Naive thymus-derived CD4-positive, alpha-beta T cell (primary cell): ENCODE measurements at places on chromosomes 16 and 17. TPM values are rescaled to one million over a fixed set of nuclear protein-coding genes. Genes with fewer than 3 reads are reported as not detected.

DNA sequence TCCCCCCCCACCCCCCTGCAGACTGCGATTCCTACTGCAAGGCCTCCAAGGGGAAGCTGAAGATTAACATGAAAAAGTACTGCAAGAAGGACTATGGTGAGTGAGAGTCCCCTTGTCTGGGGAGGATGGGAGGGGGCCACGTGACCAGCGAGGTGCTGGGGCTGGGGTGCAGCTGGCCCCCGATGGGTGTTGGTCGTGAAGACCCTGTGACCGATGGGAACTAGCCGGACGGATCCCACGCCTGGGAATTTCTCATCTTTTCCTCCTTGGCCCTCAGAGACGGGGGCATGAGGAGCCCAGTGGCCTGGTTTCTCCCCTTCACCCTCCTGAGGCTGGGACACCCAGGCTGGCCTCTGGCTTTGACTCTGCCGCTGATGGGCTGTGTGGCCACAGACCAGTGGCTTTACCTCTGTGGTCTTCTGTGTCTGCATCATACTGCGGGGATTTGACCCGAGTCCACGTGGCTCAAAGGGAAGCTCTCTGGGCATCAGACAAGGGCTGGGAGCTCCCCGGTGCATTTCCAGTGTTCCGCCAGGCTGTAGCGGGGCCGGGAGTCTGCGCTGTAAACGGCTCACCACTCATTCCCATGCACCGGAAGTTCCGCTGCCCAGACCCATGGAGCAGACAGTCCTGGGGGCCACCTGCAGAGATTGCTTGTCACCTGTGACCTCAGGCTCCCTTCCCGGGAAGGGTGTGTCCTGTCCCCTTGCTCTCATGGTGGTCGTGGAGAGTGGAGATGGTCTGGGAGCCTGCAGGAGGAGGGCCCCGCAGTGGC is 200.0 kb downstream of the NTN1 start:
- H3K36me3 ChIP-seq: no peaks in the 10 kb centered on the region
- DNase-seq: no peak
- H3K4me1 ChIP-seq: no peaks in the 10 kb centered on the region
- H3K27me3 ChIP-seq: no peaks in the 10 kb centered on the region
- H3K27ac ChIP-seq: no peak overlapping the region
- H3K4me3 ChIP-seq: no peak overlapping the region

DNA sequence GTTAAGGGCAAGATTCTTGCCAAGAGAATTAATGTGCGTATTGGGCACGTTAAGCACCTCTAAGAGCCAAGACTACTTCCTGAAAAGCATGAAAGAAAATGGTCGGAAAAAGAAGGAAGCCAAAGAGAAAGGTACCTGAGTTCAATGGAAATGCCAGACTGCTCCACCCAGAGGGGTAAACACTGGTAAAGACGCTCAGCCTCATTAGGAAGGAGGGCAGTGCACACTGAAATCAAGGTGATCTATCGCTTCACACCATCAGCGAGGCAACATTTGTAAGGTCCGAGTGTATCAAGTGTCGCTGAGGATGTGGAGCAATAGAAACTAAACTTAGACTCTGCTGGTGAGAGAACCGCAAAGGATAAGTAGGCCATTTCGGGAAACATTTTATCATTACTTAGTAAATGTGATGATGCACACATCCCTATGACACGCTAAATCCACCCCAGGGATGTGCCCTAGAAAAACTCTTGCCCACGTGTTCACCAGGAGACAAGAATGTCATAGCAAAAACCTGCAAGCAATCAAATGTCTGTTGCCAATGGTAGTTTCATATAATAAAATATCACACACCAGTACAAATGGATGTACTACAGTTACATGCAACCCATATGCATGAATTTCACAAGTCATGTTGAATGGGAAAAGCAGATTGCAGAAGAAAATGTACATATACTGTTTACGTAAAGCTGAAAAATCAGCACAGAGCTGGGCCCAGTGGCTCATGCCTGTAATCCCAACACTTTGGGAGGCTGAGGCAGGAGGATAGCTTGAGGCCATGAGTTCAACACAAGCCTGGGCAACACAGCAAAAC is 23.6 kb downstream of the CNTROB start:
- H3K27me3 ChIP-seq: no peaks in the 10 kb centered on the region
- H3K36me3 ChIP-seq: no peaks in the 10 kb centered on the region
- H3K4me1 ChIP-seq: no peaks in the 10 kb centered on the region
- no peak for DNase-seq
- no peak overlapping the region for H3K27ac ChIP-seq

DNA sequence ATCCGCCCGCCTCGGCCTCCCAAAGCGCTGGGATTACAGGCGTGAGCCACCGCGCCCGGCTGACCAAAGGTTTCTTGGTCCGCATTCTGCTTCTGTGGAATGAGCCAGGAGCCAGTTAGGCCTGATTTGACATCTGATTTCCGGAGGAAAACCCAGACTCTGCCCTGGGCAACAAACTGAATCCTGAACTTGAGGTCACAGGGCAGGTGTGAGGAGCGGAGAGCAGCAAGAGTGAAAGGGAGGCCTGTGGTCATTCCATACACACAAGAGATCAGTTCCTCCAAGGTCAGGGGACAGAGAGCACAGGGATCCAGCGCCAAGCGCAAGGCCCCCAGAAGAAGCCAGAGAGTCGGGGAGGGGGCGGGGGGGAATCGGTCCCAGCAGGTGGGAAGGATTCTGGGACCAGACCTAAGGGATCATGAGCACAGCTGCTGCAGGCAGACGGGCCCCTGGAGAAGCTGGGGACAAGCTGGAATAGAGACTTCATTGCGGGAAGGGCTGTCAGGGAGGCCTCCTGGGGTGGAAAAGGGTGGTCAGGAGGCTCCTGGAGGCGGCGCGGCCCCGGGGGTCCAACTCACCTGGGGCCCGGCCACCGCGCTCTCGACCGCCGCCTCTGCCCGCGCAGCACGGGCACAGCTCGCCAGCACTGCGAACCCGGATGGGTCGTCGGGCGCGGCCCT is 436 bp downstream of the SHPK start:
- H3K4me3 ChIP-seq: peak overlapping the region; percentile 97
- H3K36me3 ChIP-seq: peaks cover 13% of the 10 kb centered on the region
- no peak for DNase-seq
- H3K27me3 ChIP-seq: no peaks in the 10 kb centered on the region

DNA sequence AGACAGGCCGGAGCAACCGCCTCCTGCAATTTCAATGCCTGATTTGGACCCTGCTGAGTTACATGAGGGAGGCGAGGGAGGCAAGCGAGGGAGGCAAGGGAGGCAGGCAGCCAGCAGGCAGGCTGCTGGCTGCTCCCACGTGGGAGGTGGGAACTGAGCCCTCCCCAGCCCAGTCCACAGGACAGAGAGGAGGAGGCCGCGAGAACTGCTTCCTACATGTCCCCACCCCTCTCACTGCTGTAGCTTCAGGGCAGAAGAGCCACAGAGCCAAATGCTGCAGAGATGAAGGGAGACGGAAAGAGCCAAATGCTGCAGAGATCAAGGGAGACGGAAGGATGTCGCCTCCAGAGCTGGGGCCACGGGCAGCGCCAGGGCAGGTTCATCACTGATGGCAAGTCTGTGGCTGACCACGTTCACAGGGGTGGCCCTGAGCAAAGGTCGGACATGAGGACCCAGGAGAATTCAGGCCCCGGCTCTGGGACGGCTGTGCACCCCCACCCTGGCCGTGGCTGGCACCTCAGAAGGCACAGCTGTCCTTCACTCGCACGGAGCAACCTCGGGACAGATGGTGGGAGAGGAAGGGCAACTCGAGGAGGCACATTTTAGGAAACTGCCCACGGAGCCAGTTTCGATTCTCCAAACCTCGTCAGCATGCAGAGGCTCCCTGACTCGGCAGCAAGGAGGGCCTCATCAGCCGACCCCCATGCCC is 21.5 kb downstream of the RPH3AL start:
- H3K36me3 ChIP-seq: no peaks in the 10 kb centered on the region
- H3K27me3 ChIP-seq: no peaks in the 10 kb centered on the region
- H3K4me1 ChIP-seq: no peaks in the 10 kb centered on the region
- no peak overlapping the region for H3K27ac ChIP-seq
- DNase-seq: no peak
- peak overlapping the region; percentile 41 for H3K4me3 ChIP-seq

DNA sequence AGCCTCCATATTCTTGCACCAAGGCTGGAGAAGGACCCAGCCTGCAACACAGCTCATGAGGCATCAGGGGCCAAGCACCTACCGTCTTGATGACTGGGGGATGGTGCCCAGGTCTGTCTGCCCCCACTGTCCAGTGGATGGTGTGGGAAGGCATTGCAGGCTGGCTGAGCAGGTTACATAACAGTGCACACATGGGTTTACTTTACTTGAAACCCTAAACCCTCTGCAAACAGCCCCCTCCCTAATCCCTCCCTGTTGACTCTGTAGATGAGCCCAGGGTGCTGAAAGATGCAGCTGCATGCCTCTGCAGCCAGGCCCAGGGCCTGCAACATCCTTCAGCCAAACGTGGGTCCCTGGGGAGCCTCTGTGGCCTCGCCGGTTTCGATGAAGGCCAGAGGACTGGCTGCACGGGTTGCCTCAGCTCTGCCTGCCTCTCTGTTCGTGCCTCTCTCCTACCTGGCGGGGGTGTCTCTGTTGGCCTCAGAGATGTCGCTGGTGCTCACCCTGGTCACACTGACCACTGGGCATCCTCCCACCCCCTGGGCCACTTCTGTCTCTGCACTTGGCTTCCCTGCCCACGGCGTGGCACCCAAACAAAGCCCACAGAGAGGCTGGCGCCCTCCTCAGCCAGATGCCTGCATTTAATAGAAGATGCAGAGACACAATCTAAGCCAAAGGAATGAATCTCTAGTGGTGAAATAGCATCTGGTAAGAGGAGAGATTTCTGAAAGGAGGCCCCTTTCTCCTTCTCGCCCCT is 95.1 kb downstream of the METRNL start:
- H3K27me3 ChIP-seq: peaks cover 2% of the 10 kb centered on the region
- DNase-seq: no peak
- no peaks in the 10 kb centered on the region for H3K36me3 ChIP-seq
- H3K4me3 ChIP-seq: no peak overlapping the region

DNA sequence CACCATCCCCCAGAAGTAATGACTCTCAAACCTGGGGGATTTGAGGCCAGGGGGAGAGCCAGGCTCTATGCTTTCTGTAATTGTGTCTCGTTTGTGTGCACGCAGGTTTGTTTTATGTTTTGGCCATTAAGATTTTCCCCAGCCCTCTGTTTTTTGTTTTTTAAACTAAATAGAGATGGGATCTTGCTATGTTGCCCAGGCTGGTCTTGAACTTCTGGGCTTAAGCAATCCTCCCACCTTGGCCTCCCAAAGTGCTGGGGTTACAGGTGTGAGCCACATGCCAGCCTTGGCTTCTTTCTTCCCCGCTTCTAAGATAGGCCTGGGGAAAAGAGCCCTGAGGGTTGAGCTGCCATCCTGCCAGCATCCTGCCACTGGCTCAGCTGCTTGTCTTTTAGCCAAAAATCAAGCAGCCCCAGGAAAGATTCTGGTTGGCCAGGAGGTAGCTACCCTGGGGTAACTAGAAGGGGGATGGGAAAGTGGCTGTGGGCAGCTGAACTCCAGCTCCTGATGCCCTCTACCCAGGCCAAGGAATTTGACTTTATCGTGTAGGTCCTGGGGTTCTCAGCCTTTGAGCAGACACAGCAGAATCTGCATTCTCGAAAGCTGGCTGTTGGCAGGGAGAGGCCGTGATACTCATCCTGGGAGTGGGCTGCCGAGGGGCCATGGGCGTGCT is 18.4 kb downstream of the KDM8 start:
- no peak for DNase-seq
- no peaks in the 10 kb centered on the region for H3K4me1 ChIP-seq
- no peak overlapping the region for H3K27ac ChIP-seq
- peaks cover 78% of the 10 kb centered on the region for H3K36me3 ChIP-seq

DNA sequence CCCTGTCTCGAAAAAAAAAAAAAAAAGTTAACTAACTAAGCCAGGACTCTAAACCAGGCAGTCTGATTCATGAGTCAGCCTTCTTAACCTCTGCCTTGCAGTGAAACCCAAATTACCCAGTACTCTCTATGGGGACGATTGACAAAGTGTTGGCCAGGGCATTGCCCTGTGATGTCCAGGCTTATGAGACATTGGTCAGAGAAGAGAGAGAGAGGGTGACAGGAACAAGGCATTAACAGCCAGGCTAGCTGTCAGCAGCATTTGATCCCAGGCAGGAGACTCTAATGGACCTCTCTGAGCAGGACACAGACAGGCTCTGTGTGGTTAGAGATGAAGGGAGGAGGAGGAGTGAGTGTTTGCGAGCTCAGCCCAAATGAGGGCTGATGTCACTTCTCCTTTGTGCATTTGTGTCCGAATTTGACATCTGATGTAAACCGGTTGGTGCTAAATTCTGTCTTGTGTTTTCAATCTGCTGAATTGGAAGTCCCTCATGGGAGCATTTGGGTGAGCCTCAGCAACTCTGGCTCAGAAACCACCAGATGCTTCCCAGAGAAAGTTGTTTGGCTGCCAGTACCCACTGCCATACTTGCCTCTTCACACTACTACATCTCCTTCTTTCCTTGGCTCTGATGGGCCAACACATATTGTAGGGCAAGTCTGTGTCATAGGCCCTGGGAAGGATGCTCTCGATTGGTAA is 4.3 kb upstream of the MYL4 start:
- peak overlapping the region; percentile 80 for H3K27ac ChIP-seq
- H3K27me3 ChIP-seq: no peaks in the 10 kb centered on the region
- DNase-seq: peak; percentile 31
- peaks cover 36% of the 10 kb centered on the region for H3K4me1 ChIP-seq

DNA sequence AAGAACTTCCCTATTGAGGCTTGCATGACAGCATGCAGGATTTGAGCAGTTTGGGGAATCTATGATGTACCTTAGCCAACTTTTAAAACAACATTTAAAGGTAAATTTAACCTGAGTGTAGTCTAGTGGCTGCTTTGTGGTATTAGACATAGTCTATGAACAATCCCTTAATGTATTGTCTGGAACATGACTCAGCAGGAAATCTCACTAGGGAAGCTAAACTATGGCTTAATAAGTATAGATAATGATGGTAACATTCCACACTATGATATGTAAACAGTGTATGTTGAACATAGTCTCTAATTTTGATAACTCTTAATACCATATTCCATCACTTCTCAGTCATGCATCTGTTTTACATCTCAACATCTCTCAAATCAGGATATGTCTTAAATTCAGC is 52.1 kb upstream of the SLC12A3 start:
- no peak overlapping the region for H3K27ac ChIP-seq
- no peaks in the 10 kb centered on the region for H3K36me3 ChIP-seq
- H3K4me3 ChIP-seq: no peak overlapping the region
- no peak for DNase-seq

Gene KRT9
- not detected for polyA plus RNA-seq

Gene PIP4K2B
- 17.5 TPM for polyA plus RNA-seq

Gene MPV17L
- not detected for polyA plus RNA-seq

Gene SPSB3
- polyA plus RNA-seq: 38.7 TPM

Gene ITGB3
- not detected for polyA plus RNA-seq

Gene PDILT
- polyA plus RNA-seq: not detected

Gene WDR81
- polyA plus RNA-seq: 25.5 TPM

Gene IL34
- not detected for polyA plus RNA-seq

Gene ST6GALNAC2
- not detected for polyA plus RNA-seq

Gene CHST5
- not detected for polyA plus RNA-seq
